Renal cortical epithelial cell (primary cell): ENCODE measurements at places on chromosomes 4 and X.

DNA sequence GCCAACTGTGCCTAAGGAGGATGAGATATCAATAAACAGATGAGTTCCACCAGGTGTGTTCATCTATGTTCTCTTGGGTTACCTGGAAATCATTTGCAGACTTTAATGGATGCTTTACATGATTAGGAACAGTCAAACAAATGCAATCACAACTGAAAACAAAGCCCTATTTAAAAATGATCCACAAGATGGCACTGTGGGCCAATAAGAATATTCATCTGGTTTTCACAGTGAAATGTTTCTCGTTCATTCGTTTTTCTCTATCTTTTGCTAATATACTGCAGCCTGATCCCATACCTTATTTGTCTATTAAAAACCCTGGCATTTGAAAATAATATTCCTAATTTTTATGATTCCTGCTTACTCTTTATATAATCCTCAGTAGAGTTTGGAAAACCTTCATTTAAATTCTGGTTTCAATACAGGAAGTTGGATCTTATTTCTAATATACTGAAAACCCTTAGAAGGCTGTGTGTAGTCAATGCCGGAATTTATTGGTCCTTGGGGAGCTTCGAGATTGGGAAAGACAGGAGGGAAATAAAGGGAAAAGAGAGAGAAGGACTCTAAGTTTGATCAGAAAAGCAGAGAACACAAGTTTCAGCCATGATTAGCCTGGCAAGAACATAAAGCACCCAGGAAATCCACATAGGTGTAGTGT lies 63.8 kb upstream of the TAPT1 start:
- peak; percentile 48 for DNase-seq

GRCh38 chr4:140326395-140326993 lies 47.0 kb upstream of the SCOC start:
- peak; percentile 50 for DNase-seq

DNA sequence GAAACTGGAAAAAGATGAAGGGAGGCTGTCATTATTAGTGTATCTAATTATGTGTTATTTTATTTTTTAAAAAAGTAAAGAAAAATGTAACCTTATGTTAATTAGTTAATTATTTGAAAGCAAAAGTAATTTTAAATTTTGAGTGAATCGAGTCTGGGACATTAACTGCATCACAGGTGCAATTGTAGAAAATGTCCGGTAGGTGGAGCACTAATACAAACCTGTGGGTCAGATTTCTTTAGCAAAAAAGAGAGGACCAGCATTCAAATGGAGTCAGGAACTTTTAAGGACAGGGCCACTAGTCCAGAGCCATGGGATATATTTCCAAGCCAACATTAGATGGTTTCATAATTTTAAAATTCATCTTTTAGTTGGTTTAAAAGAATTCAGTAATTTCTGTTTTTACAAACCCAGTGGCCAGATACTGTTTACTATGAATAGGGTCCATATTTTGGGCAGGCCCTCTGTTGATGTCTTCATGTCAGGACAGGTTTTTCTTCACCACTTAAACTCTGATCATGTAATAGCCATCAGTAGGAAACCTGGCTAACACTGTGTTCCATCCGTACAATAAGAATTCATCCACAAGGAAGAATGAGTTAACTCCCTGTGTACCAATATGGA lies 27.2 kb downstream of the BST1 start:
- DNase-seq: peak; percentile 54

GRCh38 chr4:2393353-2394270 lies 24.8 kb downstream of the ZFYVE28 start:
- peak; percentile 19 for DNase-seq

DNA sequence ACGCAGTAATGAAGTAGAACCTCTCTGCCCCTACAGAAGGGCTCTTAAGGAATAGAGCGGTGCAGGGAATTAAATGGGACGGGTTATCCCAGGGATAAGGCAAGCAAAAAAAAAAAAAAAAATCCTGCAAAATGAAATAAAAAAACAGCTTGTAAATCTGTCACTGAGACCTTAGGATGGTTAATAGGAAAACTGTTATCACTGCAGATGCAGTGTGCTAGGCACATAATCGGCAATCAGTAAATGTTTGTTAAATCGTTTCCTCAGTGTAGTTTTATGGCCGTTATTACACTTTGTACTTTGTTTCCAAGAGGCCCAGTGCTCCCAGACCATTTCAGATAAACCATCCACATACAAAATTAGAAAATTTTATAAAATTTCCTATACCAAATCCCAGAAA lies 1.0 kb downstream of the HNRNPH2 start:
- DNase-seq: no peak

- DNase-seq: no peak
These were observed 19.6 kb downstream of the ZNF330 start for GRCh38 chr4:141240259-141240658.

DNA sequence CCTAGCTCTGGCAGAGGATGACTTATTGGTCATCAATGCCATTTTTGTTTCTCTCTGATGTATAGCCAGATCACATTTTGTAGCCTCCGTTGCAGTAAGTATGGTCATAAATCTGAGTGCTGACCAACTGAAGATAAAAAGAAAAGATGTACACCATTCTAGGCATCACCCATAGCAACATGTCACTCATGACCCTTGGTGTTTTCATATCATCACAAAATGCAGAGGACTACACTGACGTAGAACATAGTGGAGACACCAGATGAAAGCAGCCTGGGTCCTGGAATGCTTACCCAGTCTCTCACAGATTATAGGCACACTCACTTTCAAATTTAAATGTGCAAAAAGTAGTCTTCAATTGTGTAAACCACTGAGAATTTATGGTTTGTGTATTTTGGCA lies 172.8 kb downstream of the PDHA2 start:
- no peak for DNase-seq

DNA sequence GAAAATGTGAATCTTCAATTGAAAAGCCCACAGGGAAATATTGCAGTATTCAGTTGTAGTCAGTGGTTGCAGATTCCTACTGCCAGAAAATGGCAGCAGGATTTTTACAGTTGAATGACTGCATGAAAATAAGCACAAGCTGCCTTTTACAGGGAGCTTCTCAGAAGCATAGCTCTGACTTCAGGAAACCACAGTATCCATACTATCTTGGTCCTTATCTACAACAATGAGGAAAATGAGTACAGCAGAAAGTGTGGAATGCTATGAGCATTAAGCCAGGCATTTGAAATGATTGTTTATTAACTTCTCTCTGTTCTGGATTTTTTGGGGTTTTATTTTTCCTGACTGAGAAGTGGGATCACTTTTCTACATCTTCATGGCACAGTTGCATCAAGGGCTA lies 34.6 kb upstream of the PRRG1 start:
- DNase-seq: peak; percentile 76

DNA sequence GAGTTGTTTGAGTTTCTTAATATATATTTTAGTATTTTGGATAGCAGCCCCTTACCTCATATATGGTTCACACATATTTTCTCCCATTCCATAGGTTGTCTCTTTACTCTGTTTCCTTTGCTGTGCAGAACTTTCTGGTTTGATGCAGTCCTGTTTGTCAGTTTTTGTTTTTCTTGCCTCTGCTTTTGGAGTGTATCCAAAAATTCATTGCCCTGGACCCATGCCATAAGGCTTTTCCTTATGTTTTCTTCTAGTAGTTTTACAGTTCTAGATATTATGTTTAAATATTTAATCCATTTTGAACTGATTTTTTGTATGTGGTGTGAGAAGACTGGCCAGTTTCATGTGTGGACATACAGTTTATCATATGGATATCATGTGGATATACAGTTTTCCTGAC lies 58.5 kb upstream of the NUDT6 start:
- DNase-seq: no peak

DNA sequence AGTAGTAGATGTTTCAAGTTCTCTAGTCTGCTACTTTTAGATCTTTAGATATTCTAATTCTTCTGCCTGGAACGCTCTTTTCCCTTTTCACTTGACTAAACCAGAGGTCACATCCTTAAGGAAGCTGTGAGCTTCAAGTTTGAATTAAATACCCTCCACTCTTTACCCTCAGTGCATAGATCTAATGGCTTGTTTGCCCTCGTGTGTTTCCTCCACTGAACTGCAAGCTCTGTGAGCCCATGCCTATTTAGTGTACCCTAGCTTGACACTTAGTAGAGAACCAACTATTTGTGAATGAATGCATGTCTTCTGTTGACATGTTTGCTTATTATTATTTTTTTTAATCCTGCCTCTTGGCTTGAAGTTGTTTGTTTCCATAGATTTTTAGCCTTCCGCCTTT lies 138.3 kb downstream of the PDE5A start:
- peak; percentile 42 for DNase-seq

DNA sequence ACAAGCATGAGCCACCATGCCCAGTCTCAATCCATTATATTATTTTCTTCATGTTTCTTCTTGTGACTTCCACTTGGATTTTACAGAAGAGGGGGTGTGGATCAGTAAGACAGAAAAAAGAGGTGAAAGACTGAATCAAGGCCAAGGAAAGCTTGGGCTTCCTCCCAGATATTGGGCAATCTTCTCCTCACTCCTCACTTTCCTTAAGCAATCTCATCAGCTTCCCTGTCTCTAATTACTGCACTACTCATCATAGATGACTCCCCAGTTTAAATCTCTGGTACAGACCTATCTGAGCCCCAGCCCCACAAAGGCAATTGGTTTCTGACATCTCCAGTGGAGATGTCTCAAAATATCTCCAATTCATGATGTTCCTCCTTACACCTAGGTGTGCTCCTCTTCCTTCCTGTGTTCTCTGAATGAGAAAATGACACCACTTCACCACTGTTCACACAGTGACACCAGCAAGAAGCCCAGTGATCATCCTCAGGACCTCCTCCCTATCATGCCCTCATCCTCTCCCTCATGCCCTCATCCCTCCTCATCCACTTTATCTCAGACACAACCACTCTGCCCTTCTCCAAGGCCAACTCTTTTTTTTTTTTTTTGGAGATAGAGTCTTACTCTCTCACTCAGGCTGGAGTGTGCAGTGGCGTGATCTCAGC lies 44.8 kb upstream of the HERC6 start:
- peak; percentile 72 for DNase-seq

DNA sequence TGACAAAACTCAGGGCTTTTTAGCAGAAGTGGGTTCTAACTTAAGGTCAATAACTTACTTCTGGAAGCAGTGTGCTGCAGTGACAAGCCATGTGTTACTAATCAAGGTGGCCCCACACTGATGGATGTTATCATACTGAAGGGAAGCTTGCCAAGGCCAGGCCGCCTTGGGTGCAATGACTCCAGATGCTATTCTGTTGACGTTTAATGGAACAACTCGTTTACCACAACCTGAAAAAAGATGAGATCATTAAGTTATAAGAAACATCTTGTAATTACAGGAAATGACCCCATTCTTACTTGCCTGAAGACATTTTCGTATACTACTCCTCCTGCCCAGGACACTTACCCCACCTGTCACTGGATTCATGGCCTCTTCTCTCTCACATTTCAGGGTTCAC lies 38.9 kb upstream of the TMPRSS11D start:
- peak; percentile 28 for DNase-seq
